Astrocyte (in vitro differentiated cells and primary cell): ENCODE measurements at places on chromosomes 6 and 20. TPM values are rescaled to one million over a fixed set of nuclear protein-coding genes. Genes with fewer than 3 reads are reported as not detected.
A peak's percentile ranks its signal among the peaks of the same experiment; 100 is the strongest.

DNA sequence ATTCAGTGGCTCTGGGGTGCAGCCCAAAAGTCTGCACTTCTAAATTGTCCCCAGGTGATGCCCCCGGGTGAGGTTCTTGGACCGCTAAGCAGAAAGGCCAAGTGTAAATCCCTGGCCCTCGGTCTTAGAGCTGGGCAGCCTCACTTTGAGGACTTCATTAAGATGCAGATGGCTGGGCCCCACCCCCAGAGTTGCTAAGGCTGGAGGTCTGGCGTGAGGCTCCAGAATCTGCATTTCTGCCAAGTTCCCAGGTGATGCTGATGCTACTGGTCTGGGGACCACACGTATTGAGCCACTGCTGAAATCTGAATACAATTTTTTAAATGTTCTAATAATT is 735 bp upstream of the SLC23A2 start:
- H3K27ac ChIP-seq = no peak overlapping the region
- no peaks in the 10 kb centered on the region for H3K36me3 ChIP-seq
- no peak overlapping the region for H3K4me3 ChIP-seq
- peaks cover 8% of the 10 kb centered on the region for H3K4me1 ChIP-seq
- DNase-seq = no peak

- H3K27ac ChIP-seq = peak overlapping the region; percentile 69
- H3K27me3 ChIP-seq = no peaks in the 10 kb centered on the region
- no peak overlapping the region for H3K4me3 ChIP-seq
- peaks cover 28% of the 10 kb centered on the region for H3K36me3 ChIP-seq
- DNase-seq = peak; percentile 57
Observed at GRCh38 chr20:17662333-17663039, 19.6 kb downstream of the RRBP1 start.

DNA sequence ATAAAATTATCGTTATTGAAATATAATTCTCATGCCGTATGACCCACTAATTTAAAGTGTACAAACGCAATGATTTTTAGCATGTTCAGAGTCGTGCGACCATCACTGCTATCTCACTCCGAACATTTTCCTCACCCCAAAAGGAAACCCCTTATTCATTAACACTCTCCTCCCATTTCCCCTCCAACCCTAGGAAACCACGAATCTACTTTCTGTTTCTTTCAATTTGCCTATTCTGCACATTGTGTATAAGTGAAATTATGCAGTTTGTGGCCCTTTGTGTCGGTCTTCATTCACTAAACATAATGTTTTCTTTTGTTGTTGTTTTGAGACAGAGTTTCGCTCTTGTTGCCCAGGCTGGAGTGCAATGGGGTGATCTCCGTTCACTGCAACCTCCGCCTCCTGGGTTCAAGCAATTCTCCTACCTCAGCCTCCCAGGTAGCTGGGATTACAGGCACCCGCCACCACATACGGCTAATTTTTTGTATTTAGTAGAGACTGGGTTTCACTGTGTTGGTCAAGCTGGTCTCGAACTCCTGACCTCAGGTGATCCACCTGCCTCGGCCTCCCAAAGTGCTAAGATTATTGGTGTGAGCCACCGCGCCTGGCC is 99.7 kb upstream of the ZNF217 start:
- H3K27ac ChIP-seq = peak overlapping the region; percentile 76
- no peaks in the 10 kb centered on the region for H3K27me3 ChIP-seq
- H3K36me3 ChIP-seq = no peaks in the 10 kb centered on the region
- no peak for DNase-seq

- no peaks in the 10 kb centered on the region for H3K4me1 ChIP-seq
- no peaks in the 10 kb centered on the region for H3K27me3 ChIP-seq
Observed at GRCh38 chr6:94389218-94389617, 969.9 kb upstream of the EPHA7 start.

DNA sequence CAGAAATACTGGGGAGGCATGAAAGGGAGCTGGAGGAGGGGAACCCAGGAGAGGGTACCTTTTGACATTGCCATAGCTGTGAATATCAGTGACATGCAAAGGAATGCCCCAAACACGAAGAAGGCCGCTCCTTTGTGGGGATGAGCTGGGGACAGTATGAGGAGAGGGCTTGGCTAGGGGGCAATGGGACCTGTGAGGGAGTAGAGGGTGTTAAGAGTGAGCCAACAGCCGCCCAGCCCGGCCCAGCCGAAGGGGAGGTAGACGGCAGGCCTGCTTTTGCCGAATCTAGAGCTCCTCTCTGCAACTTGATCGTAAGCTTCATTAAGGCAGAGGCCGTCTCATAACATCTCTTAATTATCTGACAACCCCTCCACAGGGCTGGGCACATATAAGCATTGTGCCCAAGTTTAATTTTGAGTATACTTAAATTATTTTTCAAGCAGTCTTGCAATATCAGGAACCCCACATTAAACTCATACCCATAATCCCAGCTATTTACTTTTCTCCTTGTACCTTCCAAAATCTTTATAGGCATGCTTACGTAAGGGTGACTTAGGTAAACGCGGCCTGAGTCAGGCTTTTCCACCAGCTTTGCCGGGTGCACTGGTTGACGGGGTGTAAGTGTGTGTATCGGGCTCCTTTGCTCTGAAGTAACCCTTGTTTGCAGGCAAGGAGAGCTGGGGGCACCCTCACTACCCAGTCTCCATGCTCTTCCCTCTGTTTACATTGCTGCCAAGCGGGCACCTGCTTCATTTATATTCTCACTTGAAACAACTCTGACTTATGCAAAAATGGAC is 24.9 kb upstream of the VEGFA start:
- H3K4me1 ChIP-seq = no peaks in the 10 kb centered on the region
- H3K4me3 ChIP-seq = no peak overlapping the region
- H3K36me3 ChIP-seq = no peaks in the 10 kb centered on the region
- peaks cover 15% of the 10 kb centered on the region for H3K27me3 ChIP-seq

DNA sequence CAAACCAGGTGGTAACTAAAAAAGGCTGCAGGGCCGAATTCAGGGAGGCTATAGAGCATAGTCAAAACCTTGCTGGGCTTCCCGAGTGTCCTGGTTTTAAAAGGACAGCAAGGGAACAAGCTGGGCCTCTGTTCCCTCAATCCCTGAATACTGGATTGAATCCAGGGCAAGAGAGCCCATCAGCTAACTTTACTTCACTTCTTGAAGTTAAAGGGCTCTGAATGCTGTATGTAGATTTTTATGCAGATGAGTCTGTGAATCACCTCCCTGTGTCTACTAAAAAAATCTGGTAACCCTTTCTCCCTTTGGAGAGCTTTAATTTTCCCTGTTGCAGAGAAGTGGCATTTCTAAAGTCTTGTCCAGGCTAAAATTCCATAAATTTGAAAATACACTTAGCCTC is 29.5 kb downstream of the LYRM4 start:
- H3K27me3 ChIP-seq = no peaks in the 10 kb centered on the region
- peaks cover 7% of the 10 kb centered on the region for H3K4me1 ChIP-seq
- H3K36me3 ChIP-seq = no peaks in the 10 kb centered on the region
- no peak overlapping the region for H3K4me3 ChIP-seq
- DNase-seq = no peak

GRCh38 chr6:42025066-42025844 is 25.1 kb upstream of the TAF8 start:
- H3K36me3 ChIP-seq = no peaks in the 10 kb centered on the region
- H3K4me3 ChIP-seq = no peak overlapping the region
- H3K27ac ChIP-seq = no peak overlapping the region
- peaks cover 7% of the 10 kb centered on the region for H3K4me1 ChIP-seq

DNA sequence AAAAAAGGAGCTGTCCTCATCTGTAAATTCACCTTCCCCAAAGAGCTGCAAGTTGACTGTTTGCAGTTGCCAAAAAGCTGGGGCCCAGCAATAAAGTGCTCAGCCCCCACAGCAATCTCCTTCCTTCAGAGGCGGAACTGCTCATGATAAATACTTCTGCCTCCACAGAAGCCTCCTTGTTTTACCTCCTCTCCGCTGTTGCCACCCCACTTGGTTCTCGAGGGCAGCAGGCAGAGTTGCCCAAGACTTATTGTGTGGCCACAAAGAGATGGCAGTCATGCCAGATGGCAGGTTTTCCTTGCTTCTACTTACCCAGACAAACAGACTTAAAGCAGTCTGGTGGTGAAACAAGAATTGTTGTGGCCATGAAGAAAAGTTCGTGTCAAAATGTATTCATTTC is 66.3 kb downstream of the SLX4IP start:
- no peak overlapping the region for H3K27ac ChIP-seq
- peak; percentile 33 for DNase-seq
- no peaks in the 10 kb centered on the region for H3K27me3 ChIP-seq
- H3K36me3 ChIP-seq = no peaks in the 10 kb centered on the region

- H3K4me1 ChIP-seq = no peaks in the 10 kb centered on the region
- no peak for DNase-seq
- H3K27me3 ChIP-seq = no peaks in the 10 kb centered on the region
- no peak overlapping the region for H3K4me3 ChIP-seq
Observed at GRCh38 chr20:55139173-55139765, 663.9 kb downstream of the DOK5 start.

DNA sequence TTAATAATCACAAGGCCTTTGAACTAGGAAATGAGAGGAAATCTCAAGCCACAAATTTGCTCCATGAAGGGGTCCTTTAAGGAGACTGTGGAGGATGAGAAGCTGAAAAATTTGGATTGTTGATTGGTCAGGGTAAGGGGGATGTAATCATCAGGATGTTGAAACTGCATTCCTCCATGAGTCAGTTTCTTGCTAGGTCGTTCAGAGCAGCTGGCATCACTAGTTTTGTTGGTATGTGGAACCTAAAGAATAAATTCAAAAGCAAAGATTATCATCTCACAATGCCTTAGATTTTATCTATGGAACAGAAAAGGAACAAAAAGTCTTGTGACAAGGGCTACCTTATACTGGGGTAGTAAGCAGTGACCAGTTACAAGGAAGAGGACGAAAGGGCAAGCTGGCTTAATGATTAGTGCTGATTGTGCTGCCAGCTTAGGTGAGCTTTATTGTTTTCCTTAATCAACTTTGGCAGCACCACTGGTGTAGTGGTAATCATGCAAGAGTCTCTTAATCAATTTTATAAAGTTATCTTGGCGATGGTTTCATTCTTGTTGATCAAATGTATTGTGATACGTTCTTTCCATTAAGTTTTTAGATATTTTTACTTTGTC is 36.6 kb downstream of the CRISP2 start:
- H3K27me3 ChIP-seq = no peaks in the 10 kb centered on the region
- no peaks in the 10 kb centered on the region for H3K36me3 ChIP-seq
- DNase-seq = peak; percentile 2
- H3K4me1 ChIP-seq = no peaks in the 10 kb centered on the region
- H3K4me3 ChIP-seq = no peak overlapping the region
- no peak overlapping the region for H3K27ac ChIP-seq

DNA sequence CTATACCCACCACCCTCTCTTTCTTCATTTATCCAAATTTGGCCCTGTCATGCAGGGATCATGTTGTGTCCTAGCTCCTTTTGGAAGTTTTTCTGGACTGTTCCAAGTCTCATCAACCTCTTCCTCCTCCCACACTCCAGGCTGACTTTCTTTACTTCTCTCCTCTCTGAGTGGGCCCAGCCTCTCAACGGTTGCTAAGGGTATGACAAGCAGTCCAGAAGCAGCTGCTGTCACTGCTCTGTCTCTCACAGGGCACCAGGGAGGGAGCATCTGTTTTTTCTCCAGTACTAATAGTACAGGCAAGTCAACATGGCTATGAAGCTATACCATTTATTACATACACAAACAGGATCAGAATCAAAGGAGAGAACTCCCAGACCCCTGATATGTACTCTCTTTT is 8.2 kb downstream of the NT5DC1 start:
- H3K36me3 ChIP-seq = peaks cover 7% of the 10 kb centered on the region
- no peak overlapping the region for H3K27ac ChIP-seq
- no peaks in the 10 kb centered on the region for H3K4me1 ChIP-seq

- no peak overlapping the region for H3K27ac ChIP-seq
- DNase-seq = no peak
- H3K4me1 ChIP-seq = no peaks in the 10 kb centered on the region
- H3K4me3 ChIP-seq = no peak overlapping the region
- H3K36me3 ChIP-seq = no peaks in the 10 kb centered on the region
- no peaks in the 10 kb centered on the region for H3K27me3 ChIP-seq
Observed at GRCh38 chr20:12728782-12729181, 280.0 kb upstream of the SPTLC3 start.

GRCh38 chr20:19767070-19767469 is 9.0 kb downstream of the RIN2 start:
- no peak for DNase-seq
- H3K4me3 ChIP-seq = no peak overlapping the region
- H3K36me3 ChIP-seq = no peaks in the 10 kb centered on the region
- no peak overlapping the region for H3K27ac ChIP-seq
- H3K27me3 ChIP-seq = no peaks in the 10 kb centered on the region
- H3K4me1 ChIP-seq = no peaks in the 10 kb centered on the region

- H3K4me3 ChIP-seq = no peak overlapping the region
- H3K4me1 ChIP-seq = peaks cover 8% of the 10 kb centered on the region
Observed at GRCh38 chr6:2579804-2580570, 170.7 kb downstream of the MYLK4 start.

HLA-DOA gene
- total RNA-seq = 0.48 and 0.89 TPM in 2 replicates

FOXS1 gene
- 26.0 and 37.1 TPM in 2 replicates for total RNA-seq

HLA-DOB gene
- 0.20 and 0.79 TPM in 2 replicates for total RNA-seq

POU5F1 gene
- 5.4 and 6.3 TPM in 2 replicates for total RNA-seq
